Stimulated activated CD8-positive, alpha-beta memory T cell treated with anti-CD3 and anti-CD28 coated beads, Interleukin-12 subunit alpha, Interleukin-12 subunit beta, amount 100 ng/mL, for 1 hour (primary cell): ENCODE measurements at places on chromosomes 12 and 14.

DNA sequence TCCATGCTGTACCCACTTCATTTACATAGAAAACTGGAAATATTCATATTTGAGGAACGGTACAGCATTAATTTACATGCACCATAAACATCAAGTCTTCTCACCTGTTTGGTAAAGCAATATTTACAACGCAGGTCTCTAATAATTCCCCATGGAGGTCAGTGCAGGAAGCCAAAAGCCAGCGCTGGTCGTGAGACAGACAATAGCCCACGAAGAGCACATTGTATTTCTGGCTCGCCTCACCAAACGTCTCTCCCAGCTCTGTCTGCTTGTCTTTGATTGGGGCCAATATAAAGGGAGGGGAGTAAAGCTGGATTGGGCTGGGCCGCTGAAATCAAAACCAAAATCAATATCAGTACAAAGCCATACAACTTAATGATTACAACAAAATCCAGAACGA is 302.1 kb downstream of the MED13L start:
- DNase-seq = no peak

GRCh38 chr12:96452261-96452922 is 37.0 kb upstream of the CFAP54 start:
- DNase-seq = no peak

DNA sequence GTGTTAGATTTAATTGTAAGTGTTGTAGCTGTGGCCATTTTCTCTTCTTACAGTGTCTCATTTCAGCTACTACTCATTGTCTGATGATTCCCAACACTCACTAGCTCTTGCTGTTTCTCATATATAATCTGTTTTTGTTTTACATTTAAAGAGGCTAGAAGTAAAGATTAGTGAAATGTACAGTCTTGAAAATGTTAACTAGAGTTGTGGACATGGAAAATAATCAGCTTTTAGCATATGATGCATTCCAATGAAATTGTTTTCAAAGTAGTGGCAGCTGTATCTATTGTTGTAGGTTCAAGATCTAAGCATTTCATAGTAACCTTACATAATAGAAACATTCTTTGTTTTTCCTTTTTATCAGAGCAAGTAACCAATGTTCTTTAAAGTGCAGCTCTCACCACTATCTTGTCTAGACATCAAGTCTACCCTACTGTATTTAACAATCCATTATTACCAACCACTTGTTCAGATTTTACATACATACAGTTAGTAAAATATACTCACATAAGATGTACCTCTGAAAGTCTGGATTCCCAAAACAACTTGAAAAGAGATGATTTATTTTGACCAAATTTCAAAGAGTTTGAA is 76.9 kb downstream of the PPHLN1 start:
- DNase-seq = no peak

DNA sequence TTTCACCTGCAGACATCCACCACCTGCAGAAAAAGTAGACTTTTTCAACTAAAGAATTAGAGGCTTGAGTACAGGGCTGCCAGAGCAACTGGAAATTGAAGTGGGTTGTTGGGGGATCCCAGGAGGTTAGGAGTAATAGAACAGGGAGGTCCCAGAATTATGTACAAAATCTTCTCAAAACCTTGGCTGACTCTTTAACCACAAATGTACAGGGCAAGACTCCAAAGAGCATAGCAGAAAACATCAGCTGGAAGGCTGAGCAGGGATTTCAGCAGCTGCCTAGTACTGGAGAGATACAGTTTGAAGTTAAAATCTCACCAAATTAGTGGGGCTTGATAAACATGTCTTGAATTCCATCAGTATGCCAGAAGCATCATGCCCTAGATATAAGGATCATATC is 191.6 kb downstream of the CRADD start:
- DNase-seq = no peak

- no peak for DNase-seq
These were observed 4.3 kb upstream of the HIF1A start for GRCh38 chr14:61690982-61691381.

GRCh38 chr14:61512026-61512834 is 183.1 kb upstream of the HIF1A start:
- no peak for DNase-seq

- DNase-seq = no peak
These were observed 12.2 kb upstream of the FOXG1 start for GRCh38 chr14:28754209-28754985.

DNA sequence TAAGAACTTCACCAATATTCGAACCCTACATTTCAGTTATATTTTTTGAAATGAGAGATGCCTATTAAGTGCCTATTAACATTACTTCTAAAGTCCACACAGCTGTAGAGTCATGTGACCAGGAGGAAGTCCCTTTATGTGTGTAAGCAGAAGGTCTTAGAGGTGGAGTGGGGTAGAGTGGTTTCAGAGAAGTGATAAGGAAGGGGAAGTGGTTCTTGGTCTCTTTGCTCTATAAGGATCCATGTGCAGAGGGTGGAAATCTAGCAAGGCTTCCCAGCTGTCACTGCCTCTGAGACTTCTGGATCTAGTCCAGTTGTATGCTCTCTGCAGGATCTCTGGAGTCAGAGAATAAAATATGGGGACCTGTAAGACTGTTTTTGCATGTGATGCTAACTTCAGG is 673.9 kb downstream of the FLRT2 start:
- no peak for DNase-seq

DNA sequence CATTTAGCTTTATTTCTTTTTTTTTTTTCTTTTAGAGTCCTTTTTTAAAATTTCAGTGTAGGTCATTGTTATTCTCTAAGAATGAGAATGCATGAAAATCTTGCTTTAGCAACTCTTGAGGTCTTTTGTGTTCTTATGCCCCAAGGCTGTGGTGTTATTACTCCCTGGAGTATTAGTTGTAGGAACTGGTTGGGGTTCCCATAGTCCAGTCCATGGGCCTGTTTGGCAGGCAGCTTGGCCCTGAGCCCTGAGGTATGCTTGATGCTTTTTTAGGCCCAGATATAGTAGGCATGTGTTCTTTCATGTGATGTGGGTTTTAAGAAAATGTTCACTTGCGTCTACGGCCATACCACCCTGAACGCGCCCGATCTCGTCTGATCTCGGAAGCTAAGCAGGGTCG is 1.6 kb downstream of the FAM234B start:
- no peak for DNase-seq

DNA sequence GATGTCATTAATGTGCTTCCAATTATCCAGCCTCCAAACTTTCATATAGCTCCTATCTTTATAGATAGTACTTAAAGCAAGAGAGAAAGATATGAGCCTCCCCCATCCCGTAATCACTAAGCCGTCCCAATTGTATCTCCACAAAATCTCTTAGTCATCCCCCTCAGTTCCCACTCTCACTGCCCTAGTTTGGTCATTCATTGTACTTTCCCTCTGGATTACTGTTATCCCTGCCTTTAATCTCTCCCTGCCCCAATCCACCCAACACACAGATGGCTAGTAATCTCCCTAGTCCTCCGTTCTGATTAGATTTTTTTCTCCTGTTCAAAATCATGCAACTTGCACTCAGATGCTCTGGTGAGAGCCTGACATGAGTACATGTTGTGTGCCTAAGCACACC is 5.4 kb upstream of the BCAT1 start:
- no peak for DNase-seq

- DNase-seq = no peak
These were observed 33.6 kb downstream of the CMKLR1 start for GRCh38 chr12:108305520-108305919.

DNA sequence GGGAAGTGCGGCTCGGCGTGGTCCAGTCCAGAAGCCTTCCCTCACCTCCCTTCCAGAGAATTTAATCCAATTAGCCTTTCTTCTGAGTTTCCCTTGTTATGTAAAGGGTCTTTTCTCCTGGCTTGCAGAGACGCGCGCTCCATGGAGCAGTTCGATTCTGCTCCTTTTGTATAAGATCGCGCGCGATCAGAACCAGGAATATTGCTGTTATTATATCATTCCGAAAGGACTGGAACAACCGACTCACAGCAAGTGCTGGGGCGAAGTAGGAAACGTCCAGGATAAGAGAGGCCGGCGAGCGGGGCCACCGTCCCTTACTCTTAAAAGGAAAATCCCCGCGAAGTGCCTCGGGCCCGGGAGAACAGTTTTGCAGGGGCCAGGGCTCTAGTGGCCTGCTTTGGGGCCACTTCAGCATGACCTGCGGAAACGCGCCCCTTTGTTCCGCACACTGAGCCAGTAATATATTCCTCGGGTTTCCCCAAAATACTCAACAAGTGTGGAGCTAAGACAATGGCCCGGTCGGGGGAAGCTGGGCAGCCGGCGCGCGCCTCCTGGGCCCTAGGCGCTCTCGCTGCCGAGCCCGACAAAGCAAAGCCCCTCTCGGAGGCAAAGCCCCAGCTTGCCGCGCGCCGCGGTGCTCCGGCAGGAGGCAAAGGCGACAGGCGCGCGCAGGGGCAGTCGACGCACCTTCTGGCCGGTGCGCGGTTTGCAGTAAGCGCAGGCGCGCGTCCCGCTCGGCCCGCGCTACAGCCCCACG is 2.9 kb downstream of the RFX4 start:
- DNase-seq = no peak

GRCh38 chr12:27206801-27207502 is 37.1 kb upstream of the STK38L start:
- no peak for DNase-seq

GRCh38 chr12:43895580-43896206 is 59.8 kb downstream of the TMEM117 start:
- no peak for DNase-seq

GRCh38 chr14:55724736-55725135 is 144.7 kb downstream of the KTN1 start:
- no peak for DNase-seq

DNA sequence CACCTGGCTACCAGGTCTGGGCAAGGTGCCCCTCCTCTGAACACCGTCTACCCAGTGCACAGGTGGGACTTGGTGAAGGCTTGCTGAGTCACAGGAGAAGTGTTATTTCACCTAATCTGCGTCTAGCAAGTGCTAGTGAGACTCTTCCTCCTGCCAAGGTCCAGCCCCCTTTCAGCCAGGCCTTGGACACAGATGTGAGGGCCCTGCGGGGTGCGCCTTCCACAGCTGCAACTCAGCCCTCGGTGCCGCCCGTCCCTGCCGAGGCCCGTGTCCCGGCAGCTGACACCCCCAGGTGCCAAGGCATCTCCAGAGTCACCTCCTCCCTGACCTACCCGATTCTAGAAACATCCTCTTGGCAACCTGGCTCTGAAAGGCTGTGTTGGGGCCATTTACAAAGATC is 55.1 kb downstream of the PRIMA1 start:
- no peak for DNase-seq

DNA sequence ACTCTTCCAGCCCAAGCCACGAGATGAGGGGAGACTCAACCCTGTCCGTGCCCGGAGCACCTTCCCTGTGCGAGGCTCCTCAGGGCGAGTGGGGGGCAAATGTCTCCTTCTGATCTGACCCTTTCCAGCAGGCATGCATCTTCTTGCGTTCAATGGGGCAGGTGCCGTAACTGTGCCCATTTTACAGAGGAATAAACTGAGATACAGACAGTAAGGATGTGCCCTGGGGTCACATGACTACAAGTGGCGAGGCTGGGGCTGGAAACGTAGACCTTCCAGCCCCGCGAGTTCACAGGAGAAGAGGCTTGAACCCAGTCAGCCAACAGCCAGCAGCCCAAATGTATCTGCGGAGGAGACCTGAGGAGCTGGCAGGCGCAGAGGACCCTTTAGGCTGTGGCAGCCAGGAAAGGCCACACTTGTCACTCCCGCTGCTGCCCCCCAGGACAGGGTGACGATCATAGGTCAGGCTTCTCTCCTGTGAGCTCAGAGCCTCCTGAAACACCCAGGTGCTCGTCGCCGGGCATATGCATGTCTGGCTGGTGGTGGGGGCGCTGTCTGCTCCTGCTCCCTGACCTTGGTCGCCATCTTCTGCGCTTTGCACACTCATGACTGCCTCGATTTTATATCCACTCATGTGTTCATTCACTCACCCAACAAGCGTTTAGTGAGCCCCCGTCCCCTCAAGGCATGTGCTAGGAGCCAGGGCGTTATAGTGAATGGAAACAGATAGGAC is 41.7 kb downstream of the CCDC88C start:
- DNase-seq = no peak

DNA sequence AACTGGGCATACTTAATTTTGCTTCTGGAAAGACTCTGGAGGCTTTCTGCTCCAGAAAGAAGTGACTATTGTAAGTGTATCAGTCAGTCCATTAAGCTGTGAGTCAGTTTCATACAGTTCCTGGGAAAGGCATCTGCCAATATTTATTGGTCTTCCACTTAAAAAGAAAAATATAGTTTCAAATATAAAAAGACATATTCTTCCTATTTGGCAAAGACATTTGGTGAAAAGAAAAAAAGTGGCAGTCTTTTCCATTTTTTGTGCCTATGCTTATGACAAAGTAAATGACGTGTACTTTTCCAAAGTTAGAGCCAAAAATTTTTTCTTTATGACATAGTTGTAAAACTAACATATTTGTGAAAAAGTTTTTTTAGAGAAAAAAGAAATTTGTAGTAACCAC is 12.3 kb downstream of the TMEM30B start:
- no peak for DNase-seq

DNA sequence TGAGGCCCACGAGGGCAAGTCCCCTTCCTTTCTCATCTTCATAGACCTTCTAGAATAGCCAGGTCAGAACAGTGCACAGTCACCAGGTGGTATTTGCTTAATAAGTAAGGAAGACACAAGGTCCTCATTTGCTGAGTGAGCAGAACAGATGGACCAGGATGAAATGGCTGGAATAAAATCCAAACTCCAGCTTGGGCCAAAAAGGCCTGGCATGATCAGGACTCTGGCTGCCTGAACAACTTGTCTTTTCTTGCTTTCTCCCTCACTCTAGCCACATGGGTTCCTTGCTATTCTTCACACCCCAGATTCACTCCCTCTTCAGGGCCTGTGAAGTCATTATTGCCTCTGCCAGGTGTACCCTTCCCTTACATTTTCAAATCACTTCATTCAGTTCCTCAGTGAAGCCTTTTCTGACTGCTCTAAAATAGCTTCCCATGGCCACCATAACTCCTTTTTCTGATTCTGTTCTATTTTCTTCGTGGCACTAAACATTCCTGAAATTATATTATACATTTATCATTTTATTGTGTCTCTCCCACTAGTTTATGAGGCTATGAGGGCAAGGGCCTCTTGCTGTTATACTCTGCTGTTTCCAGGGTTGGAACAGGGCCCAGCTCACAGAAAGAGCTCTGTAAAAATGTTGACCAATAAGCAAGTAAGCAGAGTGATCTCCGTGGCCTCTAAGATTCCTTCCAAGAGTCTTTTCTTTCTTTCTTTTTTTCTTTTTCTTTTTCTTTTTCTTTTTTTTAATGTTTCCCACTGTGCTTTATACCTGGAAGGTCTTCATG is 150.8 kb downstream of the TTC8 start:
- no peak for DNase-seq

DNA sequence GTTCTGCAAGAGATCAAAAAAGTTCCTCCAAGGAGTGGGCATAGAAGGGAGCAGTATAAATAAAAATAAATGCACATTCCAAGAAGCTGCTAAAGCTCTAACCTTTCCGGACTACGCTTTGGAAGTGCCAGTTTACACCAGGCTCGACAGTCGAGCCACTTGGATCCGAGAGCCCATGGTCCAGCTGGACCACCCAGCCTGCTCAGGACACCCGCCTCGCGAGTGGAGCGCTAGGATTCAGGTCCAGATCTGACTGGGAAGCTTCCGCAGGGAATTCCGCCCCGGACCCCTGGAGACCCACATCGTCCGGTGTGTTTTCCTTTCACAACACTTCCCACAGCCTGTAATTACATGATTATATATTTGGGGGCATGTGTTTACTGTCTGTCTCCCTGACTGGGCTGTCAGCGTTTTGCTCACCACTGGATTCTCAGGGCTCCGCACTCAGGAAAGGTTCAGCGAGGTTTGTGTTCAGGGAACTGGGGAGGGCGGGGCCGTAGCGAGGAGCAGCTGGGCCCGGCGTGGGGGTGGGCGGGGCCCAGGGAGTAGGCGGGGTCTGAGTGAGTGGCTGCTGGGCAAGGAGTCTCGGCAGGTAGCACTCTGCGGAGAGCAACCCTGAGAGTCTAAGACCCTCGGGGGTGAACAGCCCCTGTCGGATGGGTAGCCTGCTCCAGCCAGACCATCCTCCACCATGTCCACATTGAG is 52.3 kb upstream of the TMEM263 start:
- peak; percentile 48 for DNase-seq
